ENCODE measurements at places on chromosomes 3 and 15.
A peak's percentile ranks its signal among the peaks of the same experiment; 100 is the strongest.

GRCh38 chr3:188817103-188817934, 354.5 kb upstream of the TPRG1 start:
- no peak for DNase-seq

DNA sequence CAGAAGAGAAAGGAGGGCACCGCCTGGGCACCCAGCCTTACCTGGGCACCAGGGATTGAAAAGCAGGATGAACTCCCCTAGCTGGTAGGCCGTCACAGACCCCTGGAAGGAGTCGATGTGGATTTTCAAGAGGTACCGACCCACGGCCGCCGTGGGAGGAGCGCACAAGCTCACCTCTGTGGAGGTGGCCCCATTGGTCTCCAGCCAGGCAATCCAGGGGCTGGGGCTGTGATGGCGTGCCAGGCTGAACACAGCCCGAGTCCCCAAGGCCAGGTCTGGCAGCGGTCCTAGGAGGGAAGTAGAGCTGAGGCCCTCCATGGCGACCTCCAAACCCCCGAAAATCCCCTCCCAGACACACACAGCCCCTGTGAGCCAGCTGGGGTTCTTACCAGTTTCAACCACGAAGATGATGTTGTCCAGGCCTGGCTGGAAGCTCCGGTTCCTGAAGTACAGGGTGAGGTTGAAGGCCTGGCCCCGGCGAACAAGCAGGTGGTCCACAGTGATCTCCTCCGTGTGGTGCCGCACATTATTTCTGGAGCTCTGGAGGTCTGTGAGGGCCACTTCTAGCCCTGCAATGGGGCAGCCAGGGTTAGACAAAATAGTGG, 6.6 kb downstream of the TGM5 start:
- DNase-seq = no peak

DNA sequence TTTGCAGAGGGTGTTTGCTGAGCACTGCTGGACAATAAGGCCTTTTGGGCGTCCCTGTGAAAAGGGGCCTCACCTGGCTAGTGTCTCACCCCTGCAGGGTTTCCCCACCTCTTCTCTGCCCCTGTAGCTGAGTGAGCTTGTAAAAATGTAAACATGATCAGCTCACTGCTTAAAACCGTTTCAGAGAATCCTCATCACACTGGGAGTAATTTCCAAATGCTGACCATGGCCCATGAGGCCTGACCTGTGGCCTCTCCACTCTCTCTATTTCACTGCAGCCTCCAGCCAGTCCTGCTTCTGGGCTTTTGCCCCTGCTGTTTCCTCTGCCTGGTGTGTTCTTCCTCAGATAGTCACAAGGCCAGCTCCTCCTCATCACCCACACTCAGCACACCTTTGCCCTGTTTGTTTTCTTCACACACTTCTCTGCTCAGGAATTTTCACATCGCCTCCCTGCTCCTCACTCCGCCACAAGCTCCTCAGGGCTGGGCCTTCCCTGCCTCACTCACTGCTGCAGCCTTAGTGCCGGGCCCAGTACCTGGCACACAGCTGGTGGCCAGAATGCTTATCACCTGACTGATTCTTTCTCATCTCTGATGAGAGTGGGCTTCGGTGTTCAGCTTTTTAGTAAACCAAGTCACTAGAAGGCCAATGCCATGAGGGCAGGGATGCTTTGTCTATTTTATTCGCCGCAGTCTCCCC, 79.3 kb upstream of the SEC13 start:
- DNase-seq = no peak

- DNase-seq = peak; percentile 32
Observed at GRCh38 chr3:155088706-155089345, 8.7 kb downstream of the MME start.

DNA sequence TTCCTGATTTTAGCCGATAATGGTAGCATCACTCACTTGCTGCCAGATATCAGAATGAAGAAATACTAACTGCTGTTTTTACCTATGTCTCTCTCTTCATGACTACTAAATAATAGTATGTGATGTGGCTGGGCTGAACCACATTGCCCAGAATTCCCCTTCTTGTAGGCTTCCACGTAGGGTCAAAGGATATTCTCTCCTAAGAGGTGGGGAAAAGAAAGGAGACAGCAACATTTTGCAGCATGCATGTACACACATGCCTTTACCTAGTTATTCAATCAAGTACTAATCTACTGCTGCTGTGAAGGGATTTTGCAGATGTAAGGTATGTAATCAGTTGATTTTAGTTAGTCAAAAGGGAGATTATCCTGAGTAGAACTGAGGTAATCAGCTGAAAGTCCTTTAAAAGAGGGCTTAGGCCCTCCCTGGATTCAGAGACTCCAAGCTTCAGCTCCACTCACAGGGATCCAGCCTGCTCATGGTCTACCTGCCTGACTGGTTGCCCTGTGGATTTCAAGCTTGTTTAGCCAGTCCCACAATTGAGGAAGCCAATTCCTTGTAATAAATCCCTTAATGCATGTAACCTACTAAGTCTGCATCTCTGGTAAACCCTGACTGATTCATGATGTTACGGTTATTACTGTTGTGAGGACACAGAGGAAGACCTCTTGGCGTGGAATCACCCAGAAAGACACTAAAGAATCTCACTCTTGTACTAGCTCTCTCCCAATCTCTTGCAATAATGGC, 20.4 kb downstream of the PLD1 start:
- no peak for DNase-seq

GRCh38 chr3:2465842-2466241, 367.2 kb downstream of the CNTN4 start:
- no peak for DNase-seq

- peak; percentile 31 for DNase-seq
Observed at GRCh38 chr15:98580572-98580971, 67.8 kb upstream of the IGF1R start.

DNA sequence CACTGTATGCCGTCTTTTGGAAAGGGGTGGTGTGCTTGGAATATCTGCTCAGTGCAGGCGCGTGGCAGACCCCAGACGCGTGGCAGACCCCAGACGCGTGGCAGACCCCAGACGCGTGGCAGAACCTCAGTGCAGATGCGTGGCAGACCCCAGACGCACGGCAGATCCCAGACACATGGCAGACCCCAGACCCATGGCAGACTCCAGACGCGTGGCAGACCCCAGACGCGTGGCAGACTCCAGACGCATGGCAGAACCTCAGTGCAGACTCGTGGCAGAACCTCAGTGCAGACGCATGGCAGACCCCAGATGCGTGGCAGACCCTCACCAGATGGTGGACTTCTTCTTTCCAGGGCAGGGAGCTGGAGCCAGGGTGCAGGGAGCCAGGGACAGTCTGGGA, 637 bp upstream of the MUC4 start:
- no peak for DNase-seq

DNA sequence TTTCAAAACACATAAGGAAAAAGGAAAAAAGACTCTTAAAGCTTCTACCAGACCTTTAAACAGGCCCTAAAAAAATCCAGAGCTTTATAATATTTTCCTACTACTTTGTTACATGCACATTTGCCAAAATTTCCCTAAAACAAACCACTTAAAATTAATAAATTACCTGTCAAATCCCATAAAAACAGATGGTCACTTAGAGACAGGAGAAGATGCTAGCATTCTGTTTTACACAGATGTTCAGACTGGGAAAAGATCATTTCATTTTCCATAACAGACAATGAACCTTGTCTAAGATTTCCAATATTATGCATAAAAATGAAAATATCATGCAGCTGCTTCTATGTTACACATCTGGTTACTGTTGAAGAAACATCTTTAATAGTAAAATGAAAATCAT, 66.6 kb downstream of the SUCLG2 start:
- no peak for DNase-seq

DNA sequence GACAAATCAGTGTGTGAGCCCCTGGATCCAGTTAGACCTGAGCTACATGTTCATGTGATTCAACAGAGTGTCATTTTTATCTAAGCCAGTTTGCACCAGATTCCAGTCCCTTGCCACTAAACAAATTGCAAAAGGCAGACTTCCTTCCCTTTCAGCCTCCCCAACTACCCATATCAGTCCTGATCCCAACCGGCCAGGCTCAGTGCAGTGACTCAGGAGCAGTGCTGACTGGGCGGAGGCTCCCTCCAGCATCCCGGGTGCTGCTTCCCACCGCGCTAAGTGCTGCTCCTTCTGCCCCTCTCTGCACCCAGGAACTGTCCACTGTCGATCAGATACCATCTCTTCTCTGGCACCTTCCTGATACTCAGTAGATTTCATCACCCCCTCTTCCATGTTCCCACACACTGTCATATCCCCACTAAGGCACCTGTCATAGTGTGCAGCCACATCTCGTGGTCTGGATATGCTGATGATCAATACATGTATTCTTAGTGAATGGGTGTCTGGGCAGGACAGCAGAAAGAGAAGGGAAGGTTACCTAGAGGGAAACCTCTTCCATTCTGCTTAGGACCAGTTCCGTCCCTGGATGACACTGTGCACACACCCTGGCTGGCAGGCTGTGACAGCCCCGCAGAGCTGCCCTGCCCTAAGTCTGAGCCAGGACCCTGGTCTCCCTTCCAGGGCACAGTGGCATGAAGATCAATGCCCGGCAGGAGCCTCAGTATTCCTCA, 108.8 kb upstream of the RAD18 start:
- DNase-seq = no peak

- no peak for DNase-seq
Observed at GRCh38 chr3:105388176-105388575, 21.5 kb downstream of the ALCAM start.

DNA sequence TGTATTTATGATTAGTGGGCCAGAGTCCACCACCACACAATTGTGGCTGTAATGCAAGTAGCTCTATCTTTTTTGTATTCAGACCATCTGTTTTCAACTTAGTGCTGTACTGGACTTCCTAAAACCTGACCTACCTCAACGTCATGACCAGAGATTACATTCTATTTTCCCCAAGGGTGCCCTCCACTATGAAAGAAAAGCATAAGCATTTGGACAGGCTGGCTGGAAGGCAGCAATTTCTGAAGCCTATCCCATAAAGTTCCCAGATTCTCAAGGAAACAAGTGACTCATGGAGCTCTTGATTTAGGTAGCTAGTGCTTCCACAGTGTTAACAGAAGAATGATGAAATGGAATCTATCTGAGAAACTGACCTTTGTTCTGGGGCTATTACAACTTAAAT, 75.8 kb downstream of the COL8A1 start:
- DNase-seq = peak; percentile 86

GRCh38 chr3:170840291-170840859, 29.6 kb downstream of the RPL22L1 start:
- DNase-seq = peak; percentile 18

DNA sequence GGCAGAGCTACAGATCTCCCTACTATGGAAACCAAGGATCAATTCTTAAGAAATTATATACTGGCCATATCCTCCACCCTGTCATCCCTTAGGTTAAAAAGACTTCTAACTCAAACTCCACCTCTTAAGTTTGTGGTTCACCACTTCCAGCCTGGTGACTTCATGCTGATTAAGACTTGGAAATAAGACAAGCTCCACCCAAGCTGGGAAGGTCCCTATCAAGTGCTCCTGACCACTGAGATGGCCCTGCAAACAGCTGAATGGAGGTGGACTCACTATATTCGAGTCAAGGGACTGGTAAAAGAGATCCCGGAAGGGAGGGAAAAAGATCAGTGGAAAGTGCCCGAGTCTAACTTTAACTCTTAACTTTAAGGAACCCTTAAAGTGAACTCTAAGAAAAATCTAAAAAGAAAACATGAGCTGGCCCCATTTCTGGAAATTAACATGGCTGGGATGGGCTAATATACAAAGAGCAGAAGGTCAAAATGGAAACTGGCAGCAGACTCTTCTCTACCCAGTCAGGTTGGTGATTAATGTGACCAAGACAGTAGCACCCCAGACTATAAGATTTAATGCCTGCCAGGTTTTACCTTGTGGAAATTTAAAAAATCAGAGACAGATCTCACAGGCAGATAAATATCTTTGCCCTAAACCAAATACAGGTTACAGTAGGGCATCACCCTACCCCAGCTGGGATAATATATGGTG, 43.9 kb downstream of the PPCDC start:
- peak; percentile 59 for DNase-seq

GRCh38 chr3:119436977-119437376, 26.4 kb downstream of the TMEM39A start:
- DNase-seq = no peak

DNA sequence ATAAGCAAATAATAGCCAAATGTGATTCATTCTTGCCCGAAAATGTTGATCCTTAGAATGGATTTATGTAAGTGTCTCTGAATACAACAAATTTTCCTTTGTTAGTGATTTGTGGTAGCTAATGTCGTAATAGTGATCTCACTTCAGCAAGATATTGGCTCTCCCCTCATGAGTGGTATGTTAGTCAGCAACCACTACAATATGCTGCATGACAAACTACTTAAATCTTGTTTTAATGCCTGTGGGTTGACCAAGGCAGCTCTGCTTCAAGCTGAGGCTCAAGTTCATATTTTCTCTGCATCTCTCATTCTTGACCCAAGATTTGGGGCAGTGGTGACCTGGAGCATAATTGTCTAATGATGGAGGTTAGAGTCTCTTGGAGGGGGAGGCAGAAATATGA, 49.8 kb upstream of the GALNT15 start:
- peak; percentile 99 for DNase-seq

GRCh38 chr15:29611057-29611456, 211.2 kb downstream of the TJP1 start:
- no peak for DNase-seq

All from fibroblast of skin of right biceps (primary cell).